Uterus (tissue), 4 donors: ENCODE measurements at places on chromosomes 2 and 18.
A peak's percentile ranks its signal among the peaks of the same experiment; 100 is the strongest.

DNA sequence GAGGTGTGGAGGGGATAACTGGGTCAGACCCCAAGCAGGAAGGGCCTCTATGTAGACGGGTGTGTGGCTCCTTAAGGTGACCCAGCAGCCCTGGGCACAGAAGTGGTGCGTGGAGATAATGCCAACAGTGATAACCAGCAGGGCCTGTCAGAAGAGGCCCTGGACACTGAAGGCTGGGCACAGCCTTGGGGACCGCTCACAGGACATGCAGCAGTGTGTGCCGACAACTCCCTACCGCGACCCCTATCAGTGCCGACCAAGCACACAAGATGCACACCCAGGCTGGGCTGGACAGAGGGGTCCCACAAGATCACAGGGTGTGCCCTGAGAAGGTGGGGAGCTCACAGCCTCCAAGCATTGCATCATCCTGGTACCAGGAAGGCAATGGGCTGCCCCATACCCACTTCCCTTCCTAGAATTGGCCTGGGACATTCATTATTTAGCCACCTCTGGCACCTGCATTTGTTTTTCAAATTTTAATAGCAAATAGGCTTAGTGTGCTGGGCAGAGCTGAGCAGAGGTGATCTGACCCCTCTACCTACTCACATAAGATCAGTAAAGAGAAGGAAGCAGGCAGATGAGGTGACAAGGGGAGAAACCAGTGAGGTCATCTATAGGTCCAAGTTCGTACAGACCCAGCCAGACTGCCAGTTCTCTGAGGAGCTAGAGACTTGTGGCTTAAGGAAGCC is 55.2 kb downstream of the BCL11A start:
- no peak for DNase-seq

GRCh38 chr2:29463181-29463900 is 348.1 kb downstream of the CLIP4 start:
- DNase-seq: no peak

DNA sequence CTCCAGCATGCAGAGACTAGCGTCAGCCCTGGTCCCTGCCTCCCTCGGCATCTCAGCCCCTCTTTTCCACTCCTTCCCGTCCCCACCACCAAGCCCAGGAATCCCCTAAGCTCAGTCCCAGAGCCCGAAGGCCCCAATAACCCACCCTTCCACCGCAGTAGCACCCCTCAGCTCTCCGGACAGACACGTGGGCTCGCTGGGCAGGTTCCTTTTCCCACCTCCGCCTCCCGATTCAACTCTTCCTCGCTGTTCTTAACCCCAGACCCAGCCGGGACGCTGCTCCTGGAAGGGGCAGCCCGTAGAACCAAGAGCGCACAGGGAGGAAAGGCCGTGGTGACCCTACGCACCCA is 1.4 kb downstream of the IHH start:
- DNase-seq: no peak

GRCh38 chr2:42191285-42192009 is 22.3 kb downstream of the EML4 start:
- DNase-seq: no peak

GRCh38 chr2:63865159-63865799 is 23.6 kb downstream of the UGP2 start:
- no peak for DNase-seq

DNA sequence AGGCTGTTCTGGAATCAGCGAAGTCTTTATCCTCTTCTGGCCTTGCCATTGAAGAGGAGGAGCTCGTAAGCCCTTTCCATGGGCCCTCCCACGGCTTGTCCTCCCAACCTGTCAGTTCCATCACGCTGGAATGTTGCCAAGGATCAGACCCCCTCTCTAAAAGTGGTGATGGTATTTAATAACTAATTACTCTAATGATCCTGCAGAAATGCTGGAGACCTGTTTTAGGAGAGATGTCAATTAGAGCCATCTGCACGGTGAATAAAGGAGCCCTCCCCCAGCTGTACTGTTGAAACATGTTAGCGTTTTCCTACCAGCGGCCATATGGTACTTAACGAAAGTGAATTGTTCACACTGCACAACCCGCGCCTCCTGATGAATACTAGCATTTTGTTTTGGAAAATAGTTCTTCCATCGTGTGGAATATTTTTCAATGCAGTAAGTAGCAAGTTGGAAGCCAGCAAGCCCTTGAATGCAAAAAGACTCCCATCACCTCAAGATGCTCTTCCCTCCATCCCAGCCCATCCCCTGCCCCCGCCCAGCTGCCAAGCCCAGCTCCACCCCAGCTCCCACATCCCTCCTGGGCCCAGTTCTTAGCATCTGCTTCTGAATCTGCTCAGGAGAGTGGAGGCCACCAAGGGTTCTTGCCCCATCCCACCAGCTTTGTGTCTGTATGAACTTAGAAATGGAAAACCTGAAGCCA is 145.4 kb downstream of the KLHL29 start:
- no peak for DNase-seq

- DNase-seq: peak; percentile 76
Measured at GRCh38 chr2:163735685-163736432, at the start of gene FIGN. Gene FIGN (minus strand): TSS chr2:163736008. CDS start chr2:163734927, 1,081 bp downstream.

- no peak for DNase-seq
Measured at GRCh38 chr2:33052361-33052735, 105.6 kb downstream of the LTBP1 start.

- DNase-seq: no peak
Measured at GRCh38 chr18:43275546-43275945, 1.7 kb downstream of the SYT4 start.

- DNase-seq: no peak
Measured at GRCh38 chr2:198220763-198221610, 416.6 kb downstream of the PLCL1 start.

GRCh38 chr2:95069465-95069864 is 44.0 kb downstream of the MAL start:
- DNase-seq: no peak

DNA sequence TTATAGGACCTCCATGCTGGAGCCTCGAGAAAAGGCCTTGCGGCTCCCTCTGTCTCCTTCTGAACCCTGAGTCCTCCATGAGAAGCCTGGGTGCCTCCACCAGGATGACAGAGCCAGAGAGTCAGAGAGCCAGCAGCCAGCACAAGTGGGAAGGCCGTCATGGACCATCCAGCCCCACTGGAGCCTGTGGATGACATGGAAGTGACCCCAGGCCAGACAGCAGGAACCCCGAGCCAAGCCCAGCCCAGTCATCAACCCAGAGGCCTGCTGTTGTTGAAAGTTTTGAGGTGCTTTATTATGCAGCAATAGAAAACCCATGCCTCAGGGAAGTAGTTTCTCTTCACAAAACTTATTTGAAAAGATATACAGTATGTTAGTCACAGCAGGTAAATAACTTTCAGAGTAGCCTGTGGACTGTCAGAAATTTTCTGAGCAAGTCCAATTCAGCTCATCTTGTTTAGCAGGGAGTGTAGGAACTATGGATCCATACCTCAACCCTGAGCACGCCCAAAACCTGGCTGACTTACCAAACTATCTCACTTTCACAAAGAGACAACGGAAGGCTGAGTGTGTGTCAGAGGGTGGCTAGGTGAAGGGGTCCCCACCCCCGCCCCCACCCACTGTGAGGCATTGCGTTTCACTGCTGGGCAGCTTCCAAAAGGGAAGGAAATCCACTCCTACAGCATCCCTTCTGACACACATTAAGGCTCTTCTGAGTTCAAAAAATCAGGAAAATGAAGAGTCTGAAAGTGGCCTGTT is 79.9 kb upstream of the NDUFV2 start:
- no peak for DNase-seq

DNA sequence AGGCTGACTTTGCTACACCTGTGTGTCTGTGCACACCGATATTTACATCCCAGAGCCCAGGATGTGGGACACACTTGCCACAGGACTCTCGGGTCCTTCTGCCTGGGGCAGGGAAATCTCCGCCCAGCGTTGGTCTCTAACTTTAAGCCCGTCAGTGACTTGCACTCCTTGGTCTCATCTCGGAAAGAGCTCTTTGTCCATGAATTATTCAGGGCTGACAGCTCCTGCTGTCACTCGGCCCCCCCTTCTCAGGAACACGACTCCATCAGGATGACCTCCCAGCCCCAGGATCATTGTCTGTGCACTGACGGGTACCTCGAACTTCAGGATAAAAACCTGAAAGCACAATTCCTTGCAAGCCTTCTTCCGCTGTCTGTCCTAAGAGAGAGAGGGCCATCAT is 26.6 kb downstream of the PLB1 start:
- DNase-seq: no peak

GRCh38 chr2:230893338-230893737 is 28.6 kb downstream of the ITM2C start:
- DNase-seq: peak; percentile 6

GRCh38 chr2:156837635-156838370 is 401.6 kb downstream of the GPD2 start:
- DNase-seq: no peak

GRCh38 chr2:49367003-49367402 is 212.7 kb upstream of the FSHR start:
- no peak for DNase-seq

GRCh38 chr2:148552675-148553331 is 91.7 kb upstream of the EPC2 start:
- DNase-seq: no peak

GRCh38 chr18:55309249-55309648 is 278.7 kb downstream of the TCF4 start:
- DNase-seq: no peak

- no peak for DNase-seq
Measured at GRCh38 chr2:241157841-241158545, 7.7 kb downstream of the PPP1R7 start.

- no peak for DNase-seq
Measured at GRCh38 chr2:95303191-95303919, 6.2 kb downstream of the KCNIP3 start.

DNA sequence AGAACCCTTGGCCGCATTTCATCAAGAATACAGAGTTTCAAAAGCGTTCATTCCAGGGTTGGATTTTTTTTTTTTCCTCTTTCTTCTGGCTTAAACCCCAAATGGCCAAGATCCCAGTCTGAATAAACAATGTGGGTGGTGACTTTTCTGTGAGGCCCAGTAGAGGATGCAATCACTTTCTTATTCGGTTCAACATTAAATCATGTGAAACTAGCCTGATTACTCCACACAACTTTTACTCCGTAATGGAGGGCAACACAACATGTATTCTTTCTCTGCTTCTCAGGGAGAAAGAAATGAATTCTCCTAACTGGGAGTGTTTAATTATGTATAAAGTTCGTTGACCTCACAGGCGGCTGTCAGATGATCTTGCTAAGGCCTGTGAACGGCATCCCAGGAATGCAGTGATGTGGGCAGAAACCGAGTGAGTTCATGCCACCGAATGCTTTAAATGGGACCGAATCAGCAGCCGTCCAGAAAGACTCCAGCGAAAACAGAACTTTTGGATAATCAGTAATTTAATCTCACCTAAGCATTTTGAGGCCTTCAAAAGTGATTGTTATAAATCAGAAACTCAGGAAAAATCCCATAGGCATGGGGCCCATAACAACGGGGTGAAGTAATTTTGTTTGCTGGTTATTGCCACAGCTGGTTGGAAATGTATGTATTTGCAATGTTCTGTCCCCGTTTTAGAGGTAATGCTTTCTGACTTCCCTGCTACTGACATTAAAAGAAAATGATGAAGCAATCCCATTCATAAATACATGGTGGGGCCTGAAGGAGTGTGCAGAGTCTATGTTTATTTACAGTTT is 81.5 kb downstream of the BCL2 start:
- DNase-seq: peak; percentile 63

DNA sequence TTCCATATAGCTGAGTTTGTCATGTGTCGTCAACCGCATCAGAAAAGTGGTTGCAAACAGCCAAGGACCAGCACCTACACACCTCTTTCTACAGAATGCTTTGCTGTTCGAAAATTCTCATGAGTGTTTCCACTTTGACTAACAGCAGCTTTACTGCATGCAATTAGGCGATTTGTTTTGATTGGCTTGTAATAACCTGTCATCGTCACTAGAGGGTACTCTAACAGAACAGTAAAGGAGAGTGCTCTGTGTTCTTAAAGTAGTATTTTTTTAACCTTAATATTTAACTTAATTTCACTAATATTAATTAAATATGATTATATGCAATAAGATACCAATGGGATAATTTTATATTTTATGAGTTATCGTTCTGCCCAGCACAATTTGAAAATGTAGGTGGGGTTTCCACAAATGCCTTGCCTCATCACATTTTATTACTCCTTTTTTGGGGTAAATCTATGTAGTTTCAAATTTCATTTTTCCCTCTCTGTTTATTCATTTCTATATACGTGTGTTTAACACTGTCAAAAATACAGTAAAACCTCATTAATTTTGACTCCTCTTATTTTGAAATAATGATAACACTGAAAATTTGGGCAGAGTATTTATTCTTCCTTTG is 502.2 kb downstream of the NRXN1 start:
- no peak for DNase-seq

DNA sequence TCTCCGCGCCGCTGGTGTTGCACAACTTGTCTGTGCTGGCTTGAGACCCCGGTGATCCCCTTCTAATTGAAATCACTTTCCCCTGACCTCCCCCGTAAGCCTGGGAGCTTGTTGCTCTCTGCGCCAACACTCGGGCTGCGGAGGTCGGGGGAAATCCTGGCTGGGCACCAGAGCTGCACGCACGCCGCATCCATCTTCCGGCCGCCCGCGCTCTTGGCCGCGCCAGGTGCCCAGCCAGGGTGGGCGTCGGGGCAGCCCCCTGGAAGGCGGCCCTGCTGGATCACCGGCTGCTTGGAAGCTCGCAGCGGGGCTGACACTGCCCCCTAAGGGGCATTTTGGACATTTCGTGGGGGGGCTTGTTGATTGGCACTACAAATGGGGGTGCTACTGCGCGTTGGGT is 280.3 kb upstream of the SKOR2 start:
- DNase-seq: no peak

DNA sequence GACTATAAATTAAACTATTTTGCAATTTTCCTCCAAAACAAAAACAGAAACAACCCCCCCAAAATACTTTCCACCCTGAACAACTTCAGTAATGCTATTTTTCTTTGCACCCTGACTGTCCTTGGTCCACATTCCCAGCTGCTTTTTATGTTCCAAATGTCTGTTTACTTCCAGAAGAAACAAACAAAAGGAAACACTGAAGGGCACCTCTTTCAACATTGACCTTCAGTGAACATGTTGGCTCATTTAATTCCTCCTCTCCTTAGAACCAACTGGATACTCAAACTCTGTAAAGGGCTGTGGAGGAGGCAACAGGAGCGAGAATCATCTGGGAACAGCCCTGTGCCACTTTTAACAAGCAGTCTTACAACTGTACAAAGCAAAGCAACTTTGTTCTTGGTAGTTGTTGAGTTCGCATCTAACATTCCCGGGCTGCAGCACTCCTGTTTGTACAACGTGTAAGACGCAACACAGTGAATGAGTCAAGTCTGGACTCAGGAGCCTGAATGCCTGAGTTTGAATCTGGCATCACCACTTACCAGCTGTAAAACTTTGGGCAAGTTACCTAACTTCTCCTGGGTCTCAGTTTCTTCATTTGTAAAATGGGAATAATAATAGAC is 111.4 kb upstream of the GATA6 start:
- no peak for DNase-seq

- DNase-seq: no peak
Measured at GRCh38 chr2:220198896-220199295, 571.5 kb downstream of the SLC4A3 start.
